ENCODE measurements at places on chromosomes 2 and 18.
A peak's percentile ranks its signal among the peaks of the same experiment; 100 is the strongest.

- DNase-seq: peak; percentile 46
Observed at GRCh38 chr18:65124633-65125032, 626.2 kb upstream of the CDH7 start.

GRCh38 chr2:119439574-119440500 is 8.2 kb downstream of the TMEM37 start:
- DNase-seq: no peak

- DNase-seq: no peak
Observed at GRCh38 chr2:196206804-196207203, 35.4 kb upstream of the STK17B start.

GRCh38 chr2:98569197-98569793 is 39.0 kb downstream of the COA5 start:
- DNase-seq: peak; percentile 15

DNA sequence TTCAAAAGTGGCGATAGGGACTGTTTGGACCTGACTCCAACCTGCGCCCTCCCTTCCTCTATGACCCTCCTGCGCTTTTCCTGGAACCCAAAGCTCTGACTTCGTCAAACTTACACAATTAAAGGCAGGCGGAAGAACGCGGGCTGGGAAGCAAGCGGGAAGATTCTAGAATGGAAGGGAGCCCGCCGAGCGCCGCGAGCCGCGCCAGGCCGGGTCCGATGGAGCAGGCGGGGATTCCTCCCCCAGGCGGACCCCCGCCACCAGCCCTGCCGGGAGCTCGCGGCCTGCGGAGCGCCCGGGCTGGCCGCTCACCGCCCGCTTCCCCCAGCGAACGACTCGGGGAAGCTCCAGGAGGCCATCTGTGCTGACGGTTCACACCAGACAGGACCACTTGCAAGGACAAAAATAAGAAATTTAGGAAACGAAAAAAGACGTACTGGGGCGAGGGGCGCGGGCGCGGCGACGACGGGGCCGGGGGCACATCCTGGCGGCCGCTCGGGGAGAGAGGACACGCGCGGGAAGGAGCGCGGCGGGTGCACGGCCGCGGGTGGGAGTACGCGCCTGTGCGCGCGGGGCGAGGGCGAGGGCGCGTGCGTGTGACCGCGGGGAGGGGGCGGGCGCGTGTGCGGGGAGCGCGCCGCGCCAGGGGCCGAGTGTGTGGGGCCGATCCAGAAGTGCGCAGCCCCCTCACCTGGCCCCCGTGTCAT is 1.1 kb upstream of the SALL3 start:
- no peak for DNase-seq

GRCh38 chr2:80858965-80859364 is 554.4 kb upstream of the LRRTM1 start:
- DNase-seq: no peak

DNA sequence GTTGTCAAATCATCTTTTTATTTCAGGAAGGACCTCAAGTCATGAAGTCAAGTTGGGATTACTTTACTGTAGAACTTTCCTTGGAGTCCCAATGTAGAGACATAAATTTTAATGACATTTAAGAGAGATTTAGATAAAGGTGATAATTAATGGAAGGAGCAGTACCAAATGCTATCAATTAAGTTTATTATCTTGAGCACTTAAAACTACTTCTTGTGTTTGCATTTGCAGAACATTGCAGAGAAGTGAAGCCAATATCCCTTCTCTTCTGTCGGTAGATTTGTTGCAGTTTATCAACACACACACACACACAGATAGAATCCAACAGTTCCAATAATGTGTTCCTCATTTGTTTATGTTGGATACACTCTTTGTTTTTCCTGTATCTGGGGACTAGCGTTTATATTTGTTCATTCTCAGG is 570.7 kb downstream of the EPHA4 start:
- DNase-seq: no peak

GRCh38 chr2:147614471-147614870 is 230.4 kb upstream of the ACVR2A start:
- no peak for DNase-seq

DNA sequence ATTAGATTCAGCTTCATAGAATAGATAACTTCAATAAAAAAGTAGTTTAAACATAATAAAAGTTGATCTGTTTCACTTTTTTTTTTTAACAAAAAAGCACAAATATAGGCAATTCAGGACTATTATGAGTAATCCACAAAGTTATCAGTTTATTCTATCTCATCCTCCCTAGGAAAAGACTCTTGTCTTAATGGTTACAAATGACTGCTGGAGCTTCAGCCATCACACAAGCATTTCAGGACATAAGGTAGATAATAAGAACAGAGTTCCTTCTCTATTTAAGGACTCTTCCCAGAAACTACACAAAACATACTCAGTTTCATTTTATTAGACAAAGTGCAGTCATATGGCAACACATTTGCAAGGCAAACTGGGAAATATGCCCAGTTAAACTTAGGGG is 357.6 kb upstream of the SETBP1 start:
- DNase-seq: no peak

DNA sequence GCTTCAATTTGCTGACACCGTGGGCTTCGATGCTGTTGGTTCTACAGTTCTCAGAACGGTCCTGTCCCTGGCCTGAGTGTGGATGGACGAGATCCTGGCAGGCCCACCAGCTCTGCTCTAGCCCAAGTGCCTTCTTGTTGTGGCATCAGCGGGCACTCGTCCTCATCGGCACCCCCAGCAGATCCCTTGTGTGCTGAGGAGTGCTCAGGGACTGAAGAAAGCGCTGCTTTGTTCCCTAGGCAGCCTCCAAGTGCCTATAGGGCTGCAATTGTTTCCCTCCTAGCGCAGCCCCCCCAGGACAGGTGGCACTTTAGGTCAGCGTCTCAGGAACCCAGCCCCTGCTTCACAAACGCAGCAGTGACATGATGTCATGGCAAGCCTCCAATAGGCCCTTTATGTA is 217.7 kb downstream of the AGAP1 start:
- DNase-seq: no peak

DNA sequence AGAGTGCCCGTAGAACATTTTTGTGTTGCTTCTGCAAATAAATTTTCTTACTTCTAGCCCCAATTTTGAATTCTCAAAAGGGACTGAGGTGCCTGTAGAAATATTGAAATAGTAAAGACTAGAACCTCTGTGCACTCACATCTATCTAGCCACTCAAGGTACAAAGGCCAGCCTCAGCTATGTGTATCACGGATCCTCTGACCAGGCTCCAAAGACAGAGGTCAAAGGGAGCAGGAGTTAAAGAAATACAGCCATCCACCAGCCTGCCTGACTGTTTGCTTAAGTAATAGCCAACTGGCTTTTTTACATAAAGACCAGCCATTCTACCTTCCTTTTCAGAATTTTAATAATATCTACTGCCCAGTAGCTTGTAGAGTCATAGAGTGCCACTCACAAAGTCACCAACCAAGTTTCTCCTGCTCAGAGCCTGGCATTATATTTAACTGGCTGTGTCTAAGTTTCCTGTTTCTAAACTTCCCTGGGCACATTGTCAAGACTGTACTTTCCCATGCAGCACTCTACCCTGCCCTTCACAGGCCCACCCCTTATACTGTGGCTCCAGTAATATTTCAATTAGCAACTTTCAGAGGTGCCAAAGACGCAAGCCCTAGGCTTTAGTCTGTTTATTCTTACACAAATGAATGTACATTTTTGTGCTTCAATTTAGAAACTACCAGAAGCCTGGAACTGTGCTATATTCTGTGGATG is 338.3 kb upstream of the NT5C1B start:
- no peak for DNase-seq
